ENCODE measurements at places on chromosomes 5 and 9.

DNA sequence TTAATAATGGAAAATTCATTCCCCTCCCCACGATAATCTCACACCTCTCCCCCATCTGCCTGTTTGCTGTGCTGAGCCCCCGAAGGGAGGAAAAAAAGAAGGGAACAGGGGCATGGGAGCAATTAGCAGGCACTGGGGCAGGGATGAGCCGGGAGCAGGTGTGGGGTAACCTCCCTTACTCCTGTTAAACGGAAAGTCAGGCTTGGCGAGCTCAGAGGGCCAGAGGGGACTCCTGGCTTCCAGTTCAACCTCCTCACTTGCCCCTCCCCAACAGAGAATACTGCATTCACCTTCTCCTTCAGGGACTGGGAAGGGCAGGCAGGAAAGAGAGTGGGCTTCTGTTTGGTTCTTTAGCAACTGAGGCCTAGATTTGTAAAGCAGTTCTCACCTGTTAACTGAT is 1.6 kb downstream of the AFAP1L1 start:
- DNase-seq = no peak

DNA sequence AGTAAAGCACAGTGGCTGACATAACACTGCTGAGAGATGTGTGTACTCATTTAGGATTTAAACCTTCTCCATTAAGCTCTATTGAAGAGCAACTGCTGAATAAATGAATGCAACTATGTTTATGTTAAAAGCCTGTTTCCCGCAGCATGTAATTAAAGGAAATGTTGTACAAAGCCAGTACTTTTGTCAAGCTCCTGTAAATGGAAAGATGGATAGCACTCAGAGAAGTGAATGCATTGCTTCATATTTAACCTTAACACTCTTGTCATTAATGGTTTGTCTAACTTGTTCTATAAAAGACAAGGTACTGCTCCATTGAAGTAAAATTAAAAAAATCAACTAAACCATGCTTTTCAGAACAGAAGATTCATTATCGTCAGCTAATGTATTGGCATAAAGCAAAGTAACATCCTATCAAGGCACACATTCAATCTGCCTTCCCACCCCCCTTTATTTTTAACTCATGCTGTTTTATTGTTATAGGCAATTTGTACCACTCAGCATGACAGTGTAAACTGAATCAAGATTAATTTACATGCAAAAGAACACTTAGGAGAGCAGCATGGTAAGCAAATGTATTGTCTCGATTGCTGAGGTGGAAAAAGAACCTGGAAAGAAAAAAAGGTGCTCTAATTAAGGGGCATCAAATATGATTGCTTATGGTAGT is 240.9 kb upstream of the TBCA start:
- DNase-seq = no peak

DNA sequence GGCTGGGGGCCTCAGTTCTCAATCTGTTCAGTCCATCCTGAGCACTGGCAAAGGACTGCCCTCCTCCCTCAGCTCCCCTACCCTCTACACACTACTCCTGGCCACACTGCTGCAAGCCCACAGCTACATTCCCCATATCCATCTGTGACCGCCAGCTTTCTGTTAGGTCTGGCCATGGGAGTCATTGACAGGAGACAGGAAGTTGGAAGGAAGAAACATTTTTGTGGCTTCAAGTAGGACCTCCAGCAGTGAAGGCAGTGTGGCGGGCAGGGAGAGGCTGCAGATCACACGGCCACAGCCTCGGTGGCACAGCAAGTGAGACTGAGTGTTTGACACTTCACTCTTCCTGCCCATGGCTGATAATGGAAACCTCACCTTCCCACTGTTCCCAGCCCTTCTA is 55.9 kb downstream of the SECISBP2 start:
- DNase-seq = peak; percentile 81

DNA sequence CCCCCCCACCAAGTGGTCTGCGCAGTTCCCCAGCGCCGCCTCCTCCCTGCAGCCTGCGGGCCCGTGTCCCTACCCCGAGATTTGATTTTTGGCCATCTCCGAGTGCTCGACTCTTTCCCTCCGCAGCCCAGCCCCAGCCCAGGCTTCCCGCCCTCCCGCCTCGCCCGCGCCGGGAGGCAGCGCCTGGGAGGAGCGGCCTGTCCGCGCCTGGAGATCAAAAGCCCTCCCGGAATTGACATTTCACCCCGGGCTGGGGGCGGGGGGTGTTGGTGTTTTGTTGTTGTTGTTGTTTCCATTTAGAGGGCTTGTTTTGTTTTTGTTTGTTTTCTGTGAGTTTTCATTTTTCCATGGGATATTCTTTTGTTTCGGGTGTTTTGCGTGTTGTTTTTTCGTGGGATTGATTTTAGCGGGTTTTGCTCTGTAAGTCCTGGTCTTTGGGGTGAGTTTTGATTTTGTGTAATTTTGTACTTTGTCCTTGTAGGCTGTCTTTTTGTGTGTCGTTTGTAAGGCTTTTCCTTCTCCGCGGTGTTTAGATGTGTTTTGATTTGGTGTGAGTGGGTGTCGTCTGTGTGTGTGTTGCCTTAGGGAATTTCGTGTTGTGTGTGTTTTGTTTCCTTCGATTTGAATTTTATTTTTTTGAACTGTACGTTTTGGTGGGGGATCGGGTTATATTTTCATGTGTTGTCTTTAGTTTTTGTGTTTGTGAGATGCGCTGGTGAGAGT is 1.7 kb upstream of the PAX5 start:
- no peak for DNase-seq

DNA sequence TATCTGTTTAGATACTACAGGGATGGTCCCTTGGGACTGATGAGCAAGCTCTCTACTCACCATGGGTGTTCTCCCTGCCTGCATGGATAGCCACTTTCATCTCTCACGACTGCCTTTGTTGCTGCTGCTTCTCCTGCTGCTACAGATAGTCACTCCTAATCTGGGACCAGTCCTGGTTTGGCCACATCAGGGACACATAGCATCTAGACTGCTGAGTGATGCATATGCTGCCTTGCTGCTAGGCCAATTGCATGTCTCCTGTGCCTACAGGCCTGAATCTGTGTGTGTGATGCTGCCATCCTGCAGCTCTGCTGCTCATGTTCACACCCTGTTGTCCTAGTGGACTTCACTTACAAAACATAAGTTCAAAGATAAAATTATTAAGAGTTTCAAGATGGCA is 297.1 kb downstream of the HCN1 start:
- no peak for DNase-seq

DNA sequence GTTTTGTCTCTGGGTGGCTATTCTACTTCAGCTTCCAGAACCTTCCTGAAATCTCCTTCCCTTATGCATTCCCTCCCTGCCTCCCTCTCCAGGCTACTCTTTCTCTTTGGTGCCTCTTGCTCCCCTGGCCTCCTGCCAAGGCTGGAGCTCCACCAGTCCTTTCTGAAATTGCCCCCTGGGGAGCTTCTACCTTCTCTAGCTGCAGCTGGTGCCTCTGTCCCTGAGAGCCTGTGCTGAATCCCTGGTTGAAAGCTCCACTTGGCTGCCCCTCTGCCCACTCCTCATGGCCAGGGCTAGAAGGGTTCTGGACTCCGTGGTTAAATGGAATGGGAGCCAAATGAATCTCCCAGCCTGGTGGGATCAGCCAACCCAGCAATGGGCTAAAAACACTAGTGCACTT is 80.1 kb downstream of the COL15A1 start:
- no peak for DNase-seq

GRCh38 chr5:81907012-81907635 is 64.7 kb upstream of the ATG10 start:
- DNase-seq = no peak

DNA sequence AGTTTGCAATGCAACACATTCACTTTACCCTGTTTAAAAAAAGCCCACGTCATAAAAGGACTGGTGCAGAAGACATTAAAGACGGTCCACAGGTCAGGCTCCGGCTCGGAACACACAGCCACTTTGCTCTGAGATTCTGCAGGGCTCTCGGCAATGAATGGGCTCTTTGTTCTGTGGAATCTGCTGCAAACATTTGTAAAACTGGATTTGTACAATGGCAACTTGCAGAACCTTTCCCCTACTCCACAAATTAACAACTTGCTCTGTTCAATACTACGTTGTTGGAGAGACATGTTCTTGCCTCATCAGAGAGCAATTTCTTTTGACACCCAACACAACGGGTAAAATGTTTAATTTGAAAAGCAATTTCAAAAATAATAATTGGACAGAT is 13.0 kb upstream of the NR5A1 start:
- DNase-seq = no peak

All from RCC 7860 (cell line).